ENCODE measurements at places on chromosomes 5 and 9. TPM values are rescaled to one million over a fixed set of nuclear protein-coding genes. Genes with fewer than 3 reads are reported as not detected.

- H3K4me3 ChIP-seq: no peak overlapping the region
- DNase-seq: no peak
- no peaks in the 10 kb centered on the region for H3K27me3 ChIP-seq
- no peaks in the 10 kb centered on the region for H3K36me3 ChIP-seq
- no peak overlapping the region for H3K27ac ChIP-seq
Measured at GRCh38 chr5:82754036-82754746, 323.0 kb downstream of the TMEM167A start.

DNA sequence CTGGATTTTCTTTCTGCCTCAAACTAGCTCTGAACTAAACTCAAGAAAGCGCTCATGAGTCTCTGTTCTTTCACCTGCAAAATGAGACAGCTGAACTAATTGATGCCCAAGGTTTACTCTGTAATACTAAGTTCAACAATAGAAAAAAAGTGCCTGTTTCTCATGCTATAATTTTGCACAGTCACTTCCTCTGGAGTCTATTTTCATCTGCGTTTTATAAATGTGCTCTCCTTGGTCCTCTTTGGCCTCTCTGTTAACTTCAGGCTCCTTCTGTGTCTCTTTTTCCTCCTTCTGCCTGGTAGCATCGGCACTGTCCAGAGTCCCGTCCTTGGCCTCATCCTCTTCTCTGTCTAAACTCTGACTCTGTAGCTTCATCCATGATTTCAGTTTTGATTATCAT is 311.9 kb upstream of the TLE4 start:
- no peak for DNase-seq
- H3K27ac ChIP-seq: no peak overlapping the region
- no peak overlapping the region for H3K4me3 ChIP-seq
- H3K4me1 ChIP-seq: no peaks in the 10 kb centered on the region
- H3K36me3 ChIP-seq: no peaks in the 10 kb centered on the region

NR2F1-AS1 gene
- total RNA-seq: 42.0 TPM

DMRTA1 gene
- total RNA-seq: 0.31 TPM
